ENCODE measurements at places on chromosomes 1 and 21. TPM values are rescaled to one million over a fixed set of nuclear protein-coding genes. Genes with fewer than 3 reads are reported as not detected.
A peak's percentile ranks its signal among the peaks of the same experiment; 100 is the strongest.

The IFNLR1 gene
- total RNA-seq, result 1.6 TPM

GRCh38 chr1:22177354-22178003 lies 34.6 kb upstream of the WNT4 start:
- H3K27ac ChIP-seq, result no peak overlapping the region
- DNase-seq, result no peak
- no peaks in the 10 kb centered on the region for H3K4me1 ChIP-seq
- H3K27me3 ChIP-seq, result no peaks in the 10 kb centered on the region

DNA sequence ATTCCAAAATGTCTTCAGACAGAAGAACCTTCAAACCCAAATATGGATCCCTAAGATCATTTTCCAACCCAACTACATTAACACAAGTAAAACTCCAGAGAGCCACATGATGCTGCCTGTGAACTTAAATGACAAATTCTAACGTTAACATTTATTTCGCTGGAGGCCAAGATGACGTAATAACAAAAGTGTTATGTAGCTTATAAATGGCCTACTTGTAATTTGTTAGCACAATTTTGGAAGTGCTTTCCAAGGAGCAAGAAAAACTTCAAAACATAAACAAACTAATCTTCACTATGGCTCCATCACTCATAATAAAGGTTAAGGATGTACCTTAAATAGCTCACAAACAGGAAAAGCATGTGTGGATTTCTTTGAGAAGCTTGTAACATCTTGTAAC lies 126.7 kb downstream of the HLCS start:
- no peaks in the 10 kb centered on the region for H3K27me3 ChIP-seq
- H3K36me3 ChIP-seq, result no peaks in the 10 kb centered on the region
- H3K4me3 ChIP-seq, result no peak overlapping the region
- H3K27ac ChIP-seq, result no peak overlapping the region
- H3K4me1 ChIP-seq, result no peaks in the 10 kb centered on the region
- DNase-seq, result no peak

DNA sequence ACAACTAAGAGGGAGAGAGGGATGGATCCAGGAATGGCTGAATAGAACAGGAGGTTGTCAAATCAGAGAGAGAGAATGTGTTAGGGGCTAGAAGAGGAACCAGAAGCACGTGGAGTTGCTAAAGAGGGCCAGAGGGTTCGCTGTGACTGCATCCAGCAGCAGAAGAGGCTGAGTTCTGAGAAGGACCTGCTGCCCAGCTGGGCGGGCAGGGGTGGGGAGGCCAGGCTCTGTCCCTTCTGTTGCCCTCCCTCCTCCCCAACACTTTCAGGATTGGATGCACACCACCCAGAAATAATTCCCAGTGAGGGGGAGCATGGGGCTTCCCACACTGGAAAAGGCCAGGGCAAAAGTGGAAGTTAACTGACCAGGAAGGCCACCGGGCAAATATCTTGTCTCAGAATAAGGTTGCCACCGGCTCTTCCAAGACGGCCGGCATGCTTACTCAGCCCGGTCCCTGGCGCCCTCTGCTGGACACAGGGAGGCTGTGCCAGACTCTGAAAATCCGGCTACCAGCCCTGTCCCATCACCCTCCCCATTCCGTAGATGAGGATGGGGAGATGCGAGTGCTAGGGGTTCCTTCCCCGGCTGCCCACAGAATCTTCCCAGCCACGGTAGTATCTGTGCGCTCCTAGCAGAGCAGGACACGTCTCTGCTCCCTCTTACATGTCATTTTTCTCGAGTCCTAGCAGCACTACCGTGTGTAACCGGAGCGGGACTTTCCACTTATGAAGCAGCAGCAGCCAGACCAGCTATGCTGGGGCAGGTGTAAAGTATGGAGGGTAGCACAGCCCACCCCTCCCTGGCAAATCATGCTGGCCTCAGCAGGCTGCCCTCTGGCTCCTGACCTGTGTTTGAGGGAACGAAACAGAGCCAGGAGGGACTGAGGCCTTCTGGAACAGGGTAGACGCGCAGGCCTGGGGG lies 46.8 kb upstream of the A3GALT2 start:
- H3K36me3 ChIP-seq, result no peaks in the 10 kb centered on the region
- peaks cover 35% of the 10 kb centered on the region for H3K4me1 ChIP-seq
- no peaks in the 10 kb centered on the region for H3K27me3 ChIP-seq
- DNase-seq, result peak; percentile 93
- H3K27ac ChIP-seq, result no peak overlapping the region
- no peak overlapping the region for H3K4me3 ChIP-seq

DNA sequence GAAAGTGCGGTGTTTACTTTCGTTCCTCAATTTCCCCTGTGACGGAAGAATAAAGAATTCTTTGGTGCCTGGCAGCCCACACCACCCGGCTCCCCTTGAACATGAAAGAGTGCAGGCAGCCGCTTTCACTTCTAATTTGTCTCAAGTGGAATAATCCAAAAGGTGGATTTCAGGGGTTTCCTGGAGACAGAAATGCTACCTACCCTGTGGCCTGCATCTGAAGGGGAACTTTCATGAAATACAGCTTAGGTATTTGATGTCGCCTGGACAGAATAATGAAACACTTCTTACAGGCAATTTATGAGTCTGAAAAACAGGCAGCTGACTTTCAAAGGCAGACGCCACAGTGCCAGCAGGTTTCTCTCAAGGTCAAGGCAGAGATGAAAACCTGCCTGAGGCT lies 169.5 kb upstream of the USP24 start:
- H3K36me3 ChIP-seq, result no peaks in the 10 kb centered on the region
- H3K27ac ChIP-seq, result no peak overlapping the region
- no peak for DNase-seq

GRCh38 chr1:151210830-151211229 lies 12.5 kb downstream of the PIP5K1A start:
- no peak for DNase-seq
- H3K27ac ChIP-seq, result no peak overlapping the region
- no peak overlapping the region for H3K4me3 ChIP-seq
- peaks cover 5% of the 10 kb centered on the region for H3K4me1 ChIP-seq

All from testis (tissue), 5 donors.